ENCODE measurements at places on chromosomes 6 and 20.
A peak's percentile ranks its signal among the peaks of the same experiment; 100 is the strongest.

GRCh38 chr6:118551063-118552053 lies 3.3 kb downstream of the PLN start:
- DNase-seq = peak; percentile 43

GRCh38 chr20:11032611-11033010 lies 358.8 kb upstream of the JAG1 start:
- DNase-seq = no peak

GRCh38 chr6:111468329-111469012 lies 14.5 kb downstream of the REV3L start:
- no peak for DNase-seq

- DNase-seq = peak; percentile 25
Observed at GRCh38 chr20:46308258-46309157, at the start of gene CDH22. Gene CDH22, minus strand, starts transcription at chr20:46308498. Its CDS starts 57,204 bp downstream, at chr20:46251294.

DNA sequence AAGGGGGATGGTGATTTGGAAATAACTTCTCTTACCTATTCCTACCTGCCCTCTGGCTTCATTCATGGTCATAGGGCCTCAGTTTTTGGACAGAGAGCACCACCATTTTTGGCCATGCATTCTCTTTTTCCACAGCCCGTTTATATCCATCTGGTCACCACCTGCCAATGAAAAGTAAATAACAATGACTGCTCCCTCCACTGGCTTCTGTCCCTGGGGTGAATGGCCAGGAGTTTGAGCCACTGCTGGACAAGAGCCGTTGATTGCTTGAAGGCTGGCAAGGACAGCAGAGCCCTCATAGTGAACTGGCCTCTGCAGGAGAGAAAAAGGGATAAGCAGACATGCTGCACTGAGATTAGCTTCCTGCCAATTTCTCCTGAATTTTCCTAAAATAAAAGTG lies 261.8 kb downstream of the ADGB start:
- no peak for DNase-seq

GRCh38 chr6:33704215-33705066 lies 7.1 kb downstream of the UQCC2 start:
- DNase-seq = no peak

DNA sequence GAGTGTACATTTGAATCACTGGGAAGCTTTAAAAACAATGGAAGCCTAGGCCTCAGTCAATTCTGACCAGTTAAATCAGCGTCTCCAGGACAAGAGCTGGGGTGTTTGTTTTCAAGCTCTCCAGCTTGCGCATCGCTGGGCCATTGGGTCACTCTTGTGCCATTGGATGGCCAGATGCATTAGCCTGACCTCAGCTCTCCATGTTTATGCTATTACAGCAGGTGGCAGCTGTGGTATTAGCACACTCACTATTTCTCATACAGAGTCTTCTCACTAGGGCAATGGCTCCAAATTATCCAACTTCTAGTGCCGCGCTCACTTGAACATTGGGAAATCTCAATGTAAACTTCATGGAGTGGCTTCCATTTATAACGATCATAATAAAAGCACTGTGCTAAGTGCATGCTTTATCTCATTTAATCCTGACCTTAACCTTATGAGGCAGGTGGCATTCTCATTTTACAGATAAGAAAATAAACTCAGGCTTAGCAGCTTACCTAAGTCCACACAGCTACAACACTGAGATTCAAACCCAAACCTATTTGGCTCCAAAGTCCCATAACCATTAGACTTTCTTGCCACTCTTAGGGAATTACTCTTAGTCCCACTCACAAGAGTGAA lies 108.8 kb downstream of the PPP1R14C start:
- no peak for DNase-seq

DNA sequence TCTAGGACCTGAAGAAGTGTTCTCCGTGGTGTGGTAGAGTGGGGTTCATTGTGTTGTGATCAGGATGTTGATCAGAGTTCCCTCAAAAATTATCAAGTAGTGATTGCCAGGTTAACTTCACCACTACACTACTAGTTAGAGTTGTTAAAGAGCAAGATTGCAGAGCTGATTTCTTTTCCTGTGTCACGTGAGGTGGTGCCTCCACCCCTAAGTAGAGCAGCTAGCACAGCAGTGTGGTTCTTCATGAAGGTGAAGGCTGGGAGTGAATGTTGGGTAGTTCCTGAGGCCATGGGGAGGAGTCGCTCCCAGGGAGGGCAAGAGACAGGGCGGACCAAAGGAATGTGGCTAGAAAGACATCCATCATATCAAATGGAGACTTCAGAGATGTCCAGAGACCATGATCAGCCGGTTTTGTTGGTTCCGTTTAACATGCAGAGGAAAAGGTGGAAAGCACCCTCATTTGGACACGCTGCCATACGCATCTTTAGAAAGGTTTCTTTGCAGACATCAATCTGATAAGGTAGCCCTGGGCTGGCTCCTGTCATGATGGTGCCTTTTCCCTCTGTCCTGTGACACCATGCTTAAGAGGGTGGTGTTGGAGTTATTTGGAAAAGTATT lies 79.2 kb upstream of the IYD start:
- DNase-seq = no peak

DNA sequence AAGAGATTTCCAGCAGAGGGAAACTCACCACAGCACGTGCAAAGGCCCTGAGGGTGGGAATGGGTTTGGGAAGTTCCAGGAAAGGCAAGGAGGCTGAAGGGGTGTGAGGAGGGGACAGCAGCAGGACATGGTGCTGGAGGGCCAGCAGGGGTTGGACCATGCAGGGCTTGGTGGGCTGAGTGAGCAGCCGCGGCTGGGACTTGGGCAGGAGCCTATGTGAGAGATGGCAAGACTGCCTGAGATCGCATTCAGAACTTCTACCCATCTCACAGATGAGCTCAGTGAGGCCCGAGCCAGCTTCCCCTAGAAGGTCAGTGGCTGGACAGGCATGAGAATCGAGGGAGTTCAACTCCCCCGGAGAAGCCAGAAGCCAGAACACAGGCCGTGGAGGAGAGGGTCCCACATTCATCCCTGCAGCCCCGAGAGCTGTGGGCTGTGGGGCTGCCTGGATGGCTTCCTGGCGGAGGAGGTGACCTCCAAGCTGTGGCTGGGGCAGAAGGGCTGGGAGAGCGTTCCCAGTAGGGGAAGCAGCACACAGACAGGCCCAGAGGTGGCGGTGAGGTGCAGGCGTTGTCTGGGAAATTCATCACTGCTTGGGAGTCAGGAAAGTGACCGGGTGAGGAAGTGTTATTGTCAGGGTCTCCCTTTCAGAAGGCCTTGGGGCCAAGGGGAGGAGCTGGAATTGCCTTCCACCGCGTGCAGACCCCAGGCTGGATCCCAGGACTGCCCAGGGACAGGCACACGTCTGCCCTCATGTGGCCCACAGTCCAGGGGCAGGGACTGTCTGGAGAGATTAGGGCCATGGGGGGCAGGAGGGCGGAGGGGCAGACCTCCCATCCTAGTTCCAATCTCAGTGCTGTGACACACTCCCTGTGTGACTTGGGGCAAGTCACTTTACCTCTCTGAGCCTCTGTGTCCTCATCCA lies 103.8 kb downstream of the CEBPB start:
- DNase-seq = no peak

DNA sequence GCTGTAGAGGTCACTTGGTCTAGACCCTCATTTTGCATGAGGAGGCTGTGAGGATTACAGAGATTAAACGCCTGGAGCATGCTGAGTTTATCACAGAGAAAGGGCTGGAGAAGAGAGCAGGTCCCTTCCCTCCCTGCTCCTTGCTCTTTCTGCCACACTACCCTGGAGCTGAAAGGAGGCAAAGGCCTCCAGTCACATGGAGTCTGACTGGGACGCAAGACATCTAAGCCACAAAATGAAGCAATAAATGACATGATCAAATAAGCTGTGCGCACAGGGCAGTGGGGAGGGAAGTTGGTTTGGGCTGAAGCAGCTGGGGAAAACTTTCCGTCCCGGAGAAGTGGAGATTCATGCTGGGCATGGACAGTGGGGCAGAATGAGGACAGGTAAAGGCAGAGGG lies 33.3 kb downstream of the ATXN1 start:
- no peak for DNase-seq

DNA sequence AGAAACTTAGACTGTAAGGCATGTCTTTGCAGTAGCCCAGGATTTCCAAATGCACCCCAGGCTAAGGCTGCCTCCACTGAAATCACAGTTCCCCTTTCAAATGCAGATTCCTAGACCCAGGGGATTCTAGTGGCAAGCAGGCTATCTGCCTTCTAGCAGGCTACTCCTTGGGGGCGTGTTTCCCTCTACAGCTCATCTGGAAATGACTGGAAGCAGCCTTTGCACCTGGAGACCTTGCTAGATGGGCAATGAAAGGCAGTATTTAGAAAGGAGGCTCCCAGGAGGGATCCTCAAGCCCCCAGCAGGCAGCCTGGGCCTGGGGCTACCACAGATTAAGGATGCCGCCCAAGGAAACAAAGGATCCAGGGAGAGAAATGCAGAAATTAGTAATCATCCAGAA lies 26.0 kb upstream of the SYNDIG1 start:
- DNase-seq = no peak

- DNase-seq = no peak
Observed at GRCh38 chr6:128158496-128158895, 257.6 kb upstream of the THEMIS start.

- DNase-seq = no peak
Observed at GRCh38 chr6:20564269-20564668, 30.0 kb downstream of the CDKAL1 start.

- no peak for DNase-seq
Observed at GRCh38 chr6:30570740-30571074, 535 bp upstream of the ABCF1 start.

GRCh38 chr20:46850416-46850815 lies 44.2 kb upstream of the EYA2 start:
- no peak for DNase-seq
